ENCODE measurements at places on chromosomes 6 and 20. TPM values are rescaled to one million over a fixed set of nuclear protein-coding genes. Genes with fewer than 3 reads are reported as not detected.

The SRXN1 gene
- total RNA-seq, result 142 TPM

The TSHZ2 gene
- 0.36 TPM for total RNA-seq

The OLIG3 gene
- total RNA-seq, result not detected

The SLC22A3 gene
- total RNA-seq, result 0.10 TPM

The RIMS1 gene
- total RNA-seq, result not detected

The RTN4IP1 gene
- total RNA-seq, result 10.9 TPM

The LY86 gene
- not detected for total RNA-seq

GRCh38 chr6:6788394-6789032, 200.0 kb downstream of the LY86 start:
- DNase-seq, result no peak

- DNase-seq, result no peak
Observed at GRCh38 chr6:1971612-1972011, 273.8 kb downstream of the GMDS start.

GRCh38 chr6:143097224-143097795, 36.6 kb downstream of the AIG1 start:
- no peak for DNase-seq

DNA sequence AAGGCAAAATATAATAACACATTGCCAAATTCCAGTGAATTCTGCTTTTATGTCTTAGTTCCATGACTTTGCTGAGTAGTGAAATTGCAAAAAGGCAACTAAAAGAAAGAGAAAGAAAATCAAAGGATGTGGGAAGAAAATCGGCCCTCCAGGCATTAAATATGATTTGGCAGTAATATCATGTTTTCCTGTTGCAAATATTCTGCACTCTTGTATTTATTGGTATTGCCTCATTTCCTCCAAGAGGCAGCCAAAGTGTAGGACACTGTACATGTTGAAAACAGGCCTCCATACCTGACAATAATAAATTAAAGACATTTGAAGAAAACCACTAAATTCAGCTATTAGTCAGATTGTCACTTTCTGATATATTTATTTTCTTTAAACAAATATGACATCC, 460.0 kb upstream of the NOX3 start:
- no peak for DNase-seq

DNA sequence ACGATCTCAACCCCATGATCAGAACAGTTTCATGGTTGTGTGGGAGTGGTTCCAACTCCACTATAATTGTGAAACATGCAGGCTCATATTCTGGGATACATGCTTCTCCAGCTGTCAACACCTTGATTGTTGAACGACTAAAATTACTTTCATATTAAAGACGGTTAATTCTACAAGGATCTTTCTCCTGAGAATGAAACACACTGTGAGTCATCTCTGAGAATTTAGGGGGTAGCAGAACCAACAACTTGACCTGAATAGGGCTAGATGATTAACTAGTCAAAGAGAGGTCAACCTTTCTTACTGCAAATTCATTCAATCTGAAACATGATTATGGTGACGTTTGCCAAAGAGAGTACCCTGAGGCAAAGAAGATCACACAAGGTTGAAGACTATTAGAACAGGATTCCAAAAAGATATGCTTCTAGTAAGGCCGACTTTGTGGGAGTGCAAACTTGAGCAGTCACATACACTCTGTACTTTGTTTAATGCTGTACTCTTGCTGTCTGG, 175.2 kb upstream of the CITED2 start:
- no peak for DNase-seq

- peak; percentile 48 for DNase-seq
Observed at GRCh38 chr6:119110601-119111548, 32.4 kb upstream of the FAM184A start.

GRCh38 chr6:33700391-33701050, 11.0 kb downstream of the UQCC2 start:
- peak; percentile 74 for DNase-seq

DNA sequence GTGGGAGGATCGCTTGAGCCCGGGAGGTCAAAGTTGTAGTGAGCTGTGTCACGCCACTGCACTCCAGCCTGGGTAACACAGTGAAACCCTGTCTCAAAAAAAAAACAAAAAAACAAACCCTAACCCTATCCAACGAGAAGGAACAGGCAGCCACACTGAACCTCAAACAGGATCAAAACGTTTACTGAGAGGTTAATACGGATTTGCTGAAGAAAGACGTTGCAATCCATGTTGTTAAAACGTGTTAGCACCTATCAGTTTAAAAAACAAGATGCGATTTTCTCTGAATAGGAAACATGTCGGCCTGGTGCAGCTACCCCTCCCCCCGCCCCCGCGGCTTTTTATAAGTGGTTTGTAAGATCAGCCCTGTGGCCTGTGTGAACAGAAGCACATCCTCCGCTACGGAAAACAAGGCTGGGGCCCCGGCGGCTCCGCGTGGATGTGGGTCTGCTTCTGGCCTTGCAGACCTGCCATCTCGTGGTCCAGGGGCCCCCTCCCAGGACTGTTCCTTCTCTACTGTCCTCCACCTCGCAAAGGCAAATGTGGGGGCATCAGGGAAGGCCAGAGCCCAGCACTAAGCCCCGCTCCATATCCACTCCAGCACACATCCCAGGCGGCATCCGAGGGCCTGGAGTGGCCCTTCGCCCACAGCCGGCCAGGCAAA, 11.4 kb downstream of the SLC2A4RG start:
- DNase-seq, result no peak

DNA sequence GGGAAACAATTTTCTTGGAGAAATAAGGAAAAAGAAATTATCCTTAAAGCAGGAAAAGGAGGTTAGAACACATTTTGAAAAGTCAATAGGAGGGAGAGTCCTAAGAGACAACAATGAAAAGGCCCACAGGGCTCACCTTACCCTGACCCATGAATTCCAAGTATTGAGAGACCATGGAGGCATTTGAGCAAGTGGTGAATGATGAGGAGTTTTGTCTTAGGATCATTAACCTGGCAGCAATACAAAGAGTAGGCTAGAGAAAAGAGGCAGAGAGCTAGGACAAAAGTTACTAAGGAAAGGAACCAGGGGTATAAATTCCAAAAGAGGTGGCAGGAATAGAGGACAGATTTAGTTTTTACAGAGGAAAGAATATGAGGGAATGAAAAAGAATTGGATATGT, 44.7 kb downstream of the PACRG start:
- no peak for DNase-seq

DNA sequence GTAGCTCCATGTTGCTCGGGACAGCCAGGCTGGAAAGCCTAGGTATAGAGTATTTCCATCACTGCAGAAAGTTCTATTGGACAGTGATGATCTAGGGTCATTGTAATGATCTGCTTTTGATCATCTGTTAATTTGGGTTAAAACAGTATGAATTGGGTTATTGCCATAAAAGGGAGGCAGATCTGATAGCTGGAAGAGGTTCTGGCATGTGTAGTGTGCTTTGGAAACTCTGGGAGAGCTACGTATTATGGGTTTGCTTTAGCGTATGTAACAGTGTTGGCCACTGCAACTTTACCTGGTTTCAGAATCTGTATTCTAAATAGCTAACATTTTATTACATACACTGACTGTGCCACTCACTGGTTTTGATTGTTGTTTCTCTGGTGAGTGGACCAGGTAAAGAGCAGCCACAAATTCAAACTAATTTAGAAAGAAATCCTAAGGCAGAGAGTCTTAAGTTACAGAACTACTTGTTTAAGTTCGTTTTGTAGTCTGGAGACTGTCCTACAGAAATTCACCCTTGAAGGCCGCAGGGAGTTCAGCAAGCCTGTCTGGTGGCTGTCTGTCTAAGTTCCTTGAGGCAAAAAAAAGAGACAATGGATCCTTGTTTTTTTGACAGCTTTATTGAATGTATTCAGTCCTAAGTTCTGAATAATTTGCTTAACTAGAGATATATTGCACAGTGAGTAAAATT, 300.3 kb downstream of the PRL start:
- DNase-seq, result no peak

GRCh38 chr6:146545581-146545980, 1.9 kb downstream of the RAB32 start:
- peak; percentile 37 for DNase-seq

DNA sequence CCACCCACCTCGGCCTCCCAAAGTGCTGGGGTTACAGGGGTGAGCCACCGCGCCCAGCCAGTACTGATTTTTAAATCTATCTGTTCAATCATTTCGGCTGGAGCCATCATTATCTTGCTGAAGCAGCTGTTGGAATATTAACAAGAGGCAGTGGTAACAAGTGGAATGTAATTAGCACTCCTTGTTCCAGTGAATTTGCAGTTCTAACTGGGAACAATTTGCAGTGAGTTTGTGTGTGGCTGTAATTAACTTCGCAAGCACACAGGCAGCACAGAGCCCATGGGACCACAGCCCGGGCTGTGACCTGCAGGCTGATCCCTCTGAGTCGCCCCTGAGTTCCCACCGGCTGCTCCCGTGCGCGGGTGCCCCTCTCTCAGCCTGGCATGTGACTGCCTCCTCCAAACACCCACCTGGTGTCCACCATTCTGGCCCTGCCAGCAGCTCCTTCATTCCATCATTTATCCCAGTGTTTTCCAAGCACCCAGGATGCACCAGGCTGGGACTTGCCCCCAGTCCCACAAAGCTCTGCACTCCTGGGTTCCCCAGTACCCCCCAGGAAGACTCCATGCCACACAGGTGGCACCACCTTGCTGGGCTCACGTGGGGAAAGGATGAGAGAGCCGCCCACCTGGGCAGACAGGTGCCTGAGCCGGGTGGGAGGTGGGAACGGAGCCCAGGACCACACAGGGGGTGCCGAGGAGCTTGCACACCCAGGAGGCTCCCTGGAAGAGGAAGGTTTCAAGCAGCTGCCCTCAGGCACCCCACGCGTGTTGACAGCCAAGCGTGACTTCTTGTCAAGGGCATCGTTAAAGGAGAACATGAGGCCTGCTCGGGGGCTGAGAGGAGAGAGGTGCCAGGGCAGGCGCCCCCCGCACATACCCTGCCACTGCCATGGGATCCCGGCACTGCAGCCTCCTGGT, 75.2 kb downstream of the YTHDF1 start:
- no peak for DNase-seq

- no peak for DNase-seq
Observed at GRCh38 chr20:34776177-34776576, 49.3 kb downstream of the NCOA6 start.

DNA sequence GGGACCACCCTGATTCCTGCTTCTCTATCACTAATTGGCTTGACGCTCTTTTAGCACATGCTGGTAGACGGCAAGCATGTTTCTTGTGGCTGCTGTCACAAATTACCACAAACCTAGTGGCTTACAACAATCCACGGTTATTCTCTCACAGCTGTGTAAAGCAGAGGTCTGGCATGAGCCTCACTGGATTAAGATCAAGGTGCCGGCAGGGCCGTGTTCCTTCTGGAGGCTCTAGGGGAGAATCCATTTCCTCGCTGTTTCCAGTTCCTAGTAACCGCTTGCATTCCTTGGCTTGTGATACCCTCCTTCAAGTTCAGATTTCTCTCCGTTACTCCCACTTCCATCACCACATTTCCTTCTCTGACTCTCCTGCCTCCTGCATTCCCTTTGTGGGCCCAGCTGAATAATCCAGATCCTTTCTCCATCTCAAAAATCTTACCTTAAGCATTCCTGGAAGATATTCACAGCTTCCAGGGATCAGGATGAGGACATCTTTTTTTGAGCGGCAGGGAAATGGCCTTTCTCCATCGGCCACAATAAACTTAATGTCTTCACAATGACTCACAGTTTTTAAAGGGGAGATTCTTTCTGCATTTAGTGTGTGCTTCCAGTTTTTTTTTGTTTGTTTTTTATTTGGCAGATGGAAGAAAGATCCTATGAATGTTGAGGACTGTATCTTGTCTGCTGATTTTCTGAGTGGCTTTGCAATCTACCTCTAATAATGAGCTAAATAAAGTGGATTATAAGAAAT, 39.9 kb downstream of the BMP6 start:
- DNase-seq, result peak; percentile 52

DNA sequence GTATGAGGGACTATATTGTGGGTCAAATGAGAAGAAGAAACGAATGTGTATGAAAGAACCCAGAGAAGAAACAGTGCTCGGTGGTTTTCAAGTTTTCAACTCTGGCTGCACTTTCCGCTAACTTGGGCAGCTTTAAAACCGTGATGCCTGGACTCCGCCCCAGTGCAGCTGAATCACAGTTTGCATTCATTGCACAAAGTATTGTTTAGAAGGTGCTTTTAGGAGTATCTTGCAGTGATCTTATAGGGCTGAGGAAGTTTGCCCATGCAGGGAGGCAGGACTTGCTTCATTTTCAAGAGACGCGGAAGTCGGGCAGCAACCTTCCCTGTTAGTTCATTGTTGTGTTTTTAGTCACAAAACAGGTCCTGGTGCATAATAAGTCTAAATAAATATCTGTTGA, 52.7 kb downstream of the RSPH3 start:
- no peak for DNase-seq

DNA sequence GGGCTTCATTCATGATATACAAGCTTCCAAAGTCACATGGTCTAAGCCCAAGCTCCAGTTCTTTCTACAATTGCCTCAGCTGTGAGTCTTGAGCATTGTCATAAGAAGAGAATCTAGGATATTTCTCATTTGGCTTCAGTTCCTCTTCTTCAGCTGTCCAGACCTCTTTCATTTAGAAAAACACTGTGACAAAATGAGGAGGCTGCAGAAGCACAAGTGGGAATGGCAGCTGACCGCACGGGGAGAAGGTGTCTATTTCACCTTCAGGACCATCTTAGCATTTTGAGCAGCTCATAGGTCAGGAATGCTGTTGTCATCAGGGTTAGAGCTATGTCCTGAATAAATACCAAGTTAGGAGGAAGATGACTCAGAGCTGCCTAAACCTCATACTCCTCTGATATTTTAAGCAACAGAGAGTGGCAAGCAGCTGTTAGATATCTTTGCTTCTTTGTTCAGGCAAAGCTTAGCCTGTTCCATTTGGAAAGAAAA, 390.1 kb upstream of the CITED2 start:
- DNase-seq, result peak; percentile 95

GRCh38 chr6:165458134-165458533, 148.7 kb upstream of the C6orf118 start:
- no peak for DNase-seq

- DNase-seq, result no peak
Observed at GRCh38 chr20:63135411-63135810, 80.5 kb downstream of the YTHDF1 start.

GRCh38 chr6:74631564-74631963, 574.3 kb downstream of the COL12A1 start:
- peak; percentile 11 for DNase-seq

GRCh38 chr6:75334266-75335040, 49.9 kb upstream of the TMEM30A start:
- peak; percentile 62 for DNase-seq

DNA sequence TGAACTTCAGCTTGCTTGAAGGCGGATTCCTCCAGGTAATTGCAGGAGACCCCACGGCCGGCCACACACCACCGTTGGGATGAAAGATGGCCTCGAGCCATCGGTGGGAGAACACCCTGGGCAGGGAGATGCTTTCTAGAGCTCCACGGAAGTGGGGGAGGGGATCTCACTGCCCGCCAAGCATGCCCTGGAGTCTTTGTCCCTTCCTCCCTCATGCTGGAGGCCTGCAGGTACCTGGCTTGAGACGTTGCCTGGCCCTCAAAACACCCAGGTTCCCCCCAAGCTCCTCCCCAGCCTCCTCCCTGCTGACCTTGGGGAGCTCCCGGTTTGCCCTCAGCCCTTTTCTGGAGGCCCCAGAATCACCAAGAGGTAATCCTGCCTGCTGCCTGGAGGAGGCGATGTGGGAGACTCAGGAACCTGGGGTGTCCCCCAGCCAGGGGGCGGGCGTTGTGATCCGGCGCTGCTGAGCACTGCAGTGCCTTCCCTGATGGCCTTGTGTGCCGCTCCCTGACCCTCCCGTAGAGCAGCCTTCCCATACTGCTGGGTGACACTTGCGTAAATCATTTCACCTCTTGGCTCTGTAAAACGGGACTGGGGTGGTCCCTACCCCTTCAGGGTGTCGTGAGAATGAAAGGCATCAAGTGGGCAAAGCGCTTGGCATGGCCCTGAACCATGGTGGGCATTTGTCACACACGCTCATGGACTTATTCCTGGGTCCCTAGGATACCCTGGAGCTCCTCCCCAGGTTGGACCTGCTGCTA, 91.4 kb downstream of the CEBPB start:
- no peak for DNase-seq
